Dermis microvascular lymphatic vessel endothelial cell (primary cell): ENCODE measurements at places on chromosomes 4 and X.
A peak's percentile ranks its signal among the peaks of the same experiment; 100 is the strongest.

DNA sequence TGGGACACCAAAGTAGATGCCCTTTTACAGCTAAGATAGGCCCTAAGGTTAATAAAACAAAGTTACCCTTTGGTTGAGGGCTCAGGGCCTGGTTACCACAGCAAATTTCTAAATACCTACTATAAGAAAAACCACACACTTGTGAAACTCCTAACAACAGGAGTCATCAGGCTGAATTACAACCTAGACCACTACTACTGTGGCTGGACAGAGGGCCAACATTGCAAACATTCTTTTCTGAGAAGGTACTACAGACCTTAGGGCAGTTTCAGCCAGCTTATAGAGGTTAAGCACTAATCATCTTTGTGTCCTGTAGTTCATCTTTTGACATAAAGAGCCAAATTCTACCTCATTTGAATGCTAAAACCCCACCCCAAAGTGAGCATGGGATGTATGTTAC, 504.0 kb downstream of the RAPGEF2 start:
- no peak for DNase-seq

DNA sequence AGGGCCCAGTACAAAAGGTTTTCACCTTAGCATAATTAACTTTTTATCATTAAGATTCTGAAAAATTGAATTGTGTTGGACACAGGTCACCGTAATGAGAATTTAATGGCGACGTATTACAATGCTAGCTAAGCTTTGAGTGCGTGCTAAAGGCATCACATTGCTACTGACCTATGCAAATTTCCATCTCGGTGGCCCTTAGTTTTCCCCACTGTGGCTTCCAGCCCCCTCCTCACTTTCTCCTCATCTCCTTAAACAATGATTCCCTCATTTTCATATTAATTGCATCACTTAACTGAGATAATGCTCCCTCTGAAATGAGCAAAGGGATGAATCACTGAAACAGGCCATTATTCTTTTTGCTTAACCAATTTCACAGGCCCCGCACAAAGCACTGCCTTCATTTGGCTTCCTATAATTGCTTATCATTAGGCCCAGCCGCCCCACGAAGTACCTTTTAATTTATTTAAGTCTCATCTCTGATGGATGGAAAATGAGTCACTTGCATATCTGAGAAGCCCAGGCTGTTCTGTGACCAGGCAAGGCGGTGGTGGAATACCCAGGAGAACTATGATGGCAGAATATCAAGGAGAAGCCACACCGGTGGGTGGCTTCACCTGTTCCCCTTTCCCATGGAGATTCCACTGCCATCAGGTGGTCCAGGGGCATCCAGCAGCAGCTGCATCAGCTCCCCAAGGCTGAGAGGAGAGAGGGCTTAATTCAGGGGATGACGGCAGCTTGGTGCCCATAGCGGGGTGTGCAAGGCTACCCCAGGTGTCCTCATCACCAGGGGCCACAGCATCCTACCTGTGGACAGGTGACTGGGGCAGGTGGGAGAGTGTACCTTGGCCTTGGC, 223.8 kb upstream of the BOD1L1 start:
- DNase-seq, result no peak

DNA sequence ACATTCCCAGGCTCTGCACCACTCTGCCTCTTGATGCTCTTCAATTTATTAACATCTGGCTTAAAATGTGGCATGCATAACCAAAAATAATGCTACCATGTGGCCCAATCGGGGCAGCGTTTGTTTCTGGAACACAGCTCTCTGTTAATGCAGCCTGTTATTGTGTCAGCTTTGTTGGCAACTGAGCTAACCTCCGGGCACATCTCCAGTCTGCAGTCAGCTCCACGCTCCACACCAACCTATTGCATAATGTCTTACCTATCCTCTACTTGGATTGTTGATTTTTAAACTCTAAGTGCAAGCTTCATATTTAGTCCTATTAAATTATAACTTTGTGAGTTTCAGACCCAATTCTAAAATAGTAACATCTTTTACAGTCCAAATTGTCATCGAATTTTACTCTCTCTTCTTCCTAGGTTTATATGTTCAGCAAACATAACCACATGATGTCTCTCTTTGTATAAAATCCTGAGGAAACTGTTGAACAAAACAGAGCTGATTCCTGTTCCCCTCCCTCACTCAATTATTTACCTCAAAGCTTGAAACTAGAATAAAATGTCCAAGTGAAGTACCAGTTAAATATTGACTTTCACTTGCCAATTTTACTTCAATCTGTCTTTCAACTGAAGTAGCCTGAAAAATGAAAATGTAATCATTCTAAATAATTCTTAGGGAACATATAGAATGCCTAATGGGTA, 92.2 kb upstream of the RAPGEF2 start:
- peak; percentile 83 for DNase-seq

DNA sequence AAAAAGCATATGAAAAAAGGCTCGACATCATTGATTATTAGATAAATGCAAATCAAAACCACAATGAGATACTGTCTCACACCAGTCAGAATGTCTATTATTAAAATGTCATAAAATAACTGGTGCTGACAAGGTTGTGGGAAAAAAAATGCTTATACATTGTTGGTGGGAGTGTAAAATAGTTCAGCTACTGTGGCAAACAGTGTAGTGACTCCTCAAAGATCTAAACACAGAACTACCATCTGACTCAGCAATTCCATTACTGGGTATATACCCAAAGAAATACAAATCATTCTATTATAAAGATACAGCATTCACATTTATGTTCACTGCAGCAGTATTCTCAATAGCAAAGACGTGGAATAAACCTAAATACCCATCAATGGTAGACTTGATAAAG, 412.1 kb downstream of the CENPC start:
- no peak for DNase-seq

DNA sequence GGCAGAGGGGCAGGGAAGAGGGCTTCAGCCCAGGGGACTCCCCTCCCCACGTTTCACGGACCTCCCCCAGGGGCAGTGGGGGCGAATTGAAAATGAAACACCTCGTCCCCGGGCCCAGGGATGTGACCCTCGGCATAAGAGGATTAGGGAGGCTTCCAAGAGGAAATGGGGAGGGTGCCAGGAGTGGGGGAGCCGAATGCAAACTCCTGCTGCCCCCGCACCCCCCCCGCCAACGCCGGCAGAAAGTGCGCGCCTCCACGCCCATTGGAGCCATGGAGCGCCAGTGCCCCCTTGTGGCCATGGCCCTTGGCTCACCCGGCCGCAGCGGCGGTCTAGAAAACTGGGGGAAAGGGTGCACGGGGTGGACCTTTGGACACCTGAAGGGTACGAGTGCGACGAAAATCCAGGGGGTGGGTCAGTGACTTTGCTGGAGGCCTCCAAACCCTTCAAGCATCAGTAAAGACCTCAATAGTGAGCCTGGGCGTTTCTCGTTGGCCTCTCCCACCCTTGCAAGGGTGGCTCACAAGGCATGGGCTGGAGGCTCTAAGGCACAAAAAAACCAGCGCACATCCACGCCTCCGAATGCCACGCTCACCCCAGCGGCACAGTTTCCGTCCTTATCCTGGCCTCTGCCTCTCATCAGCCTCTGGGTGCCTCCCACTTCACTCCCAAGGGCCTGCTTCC, 120.8 kb upstream of the PJA1 start:
- DNase-seq, result peak; percentile 12

DNA sequence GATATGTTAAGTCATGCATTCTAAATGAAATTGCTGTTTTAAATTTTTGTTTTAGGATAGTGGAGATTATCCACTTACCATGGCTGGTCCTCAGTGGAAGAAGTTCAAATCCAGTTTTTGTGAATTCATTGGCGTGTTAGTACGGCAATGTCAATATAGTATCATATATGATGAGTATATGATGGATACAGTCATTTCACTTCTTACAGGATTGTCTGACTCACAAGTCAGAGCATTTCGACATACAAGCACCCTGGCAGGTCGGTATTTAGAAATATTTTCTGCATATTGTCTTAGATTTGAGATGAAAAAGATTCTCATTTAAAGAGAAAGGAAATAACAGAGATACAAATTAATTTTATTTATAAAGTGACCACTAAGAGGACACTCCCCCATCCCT, 83.6 kb downstream of the STAG2 start:
- no peak for DNase-seq

GRCh38 chr4:3813151-3814052, 47.2 kb downstream of the ADRA2C start:
- no peak for DNase-seq

- no peak for DNase-seq
Observed at GRCh38 chrX:16284842-16285241, 117.6 kb downstream of the MAGEB17 start.

DNA sequence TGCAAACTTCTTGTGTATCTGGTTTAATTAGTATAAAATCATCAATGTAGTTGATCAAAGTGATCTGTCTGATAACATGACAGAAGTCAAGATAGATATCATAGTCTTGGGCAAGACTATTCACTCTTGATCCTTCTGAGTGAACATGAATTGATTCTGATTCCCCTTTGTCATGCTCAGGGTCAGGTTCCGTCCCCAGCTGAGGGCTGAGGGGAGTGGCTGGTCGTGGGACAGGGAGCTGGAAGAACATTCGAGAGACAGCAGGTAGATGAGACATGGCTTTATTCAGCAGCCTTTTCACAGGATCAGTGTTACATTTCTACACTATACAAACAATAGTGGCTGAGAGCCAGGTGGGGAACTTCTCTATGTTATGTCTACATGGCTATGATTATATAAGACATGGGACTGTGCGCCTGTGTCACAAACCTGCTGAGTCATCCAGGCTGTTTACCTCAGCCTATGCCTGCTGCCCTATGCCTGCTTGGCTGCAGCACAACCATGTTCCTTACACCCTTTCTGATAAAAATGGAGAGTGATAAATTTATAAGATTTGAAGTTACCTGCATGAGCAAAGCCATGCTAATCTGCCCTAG, 586.9 kb upstream of the NR3C2 start:
- peak; percentile 55 for DNase-seq

- DNase-seq, result peak; percentile 57
Observed at GRCh38 chr4:25367004-25367621, 9.9 kb upstream of the ANAPC4 start.

DNA sequence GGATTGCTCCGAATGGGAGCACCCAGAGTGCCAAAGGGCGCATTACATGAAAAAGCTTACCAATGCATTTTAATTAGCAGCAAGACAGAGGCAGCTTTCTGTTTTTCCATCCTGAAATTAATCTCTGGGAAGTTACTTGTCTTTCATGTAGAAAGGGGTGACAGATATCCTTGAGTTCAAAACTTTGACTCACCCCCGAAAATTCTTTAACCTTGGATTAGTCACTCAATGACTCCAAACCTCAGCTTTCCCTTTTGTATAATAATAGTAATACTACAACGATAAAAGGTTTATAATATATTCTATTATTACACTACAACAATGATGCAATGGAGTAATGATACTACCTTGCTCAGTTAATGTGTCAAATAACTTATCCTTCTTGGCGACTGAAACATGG, 126.3 kb downstream of the ADAMTS3 start:
- DNase-seq, result no peak

DNA sequence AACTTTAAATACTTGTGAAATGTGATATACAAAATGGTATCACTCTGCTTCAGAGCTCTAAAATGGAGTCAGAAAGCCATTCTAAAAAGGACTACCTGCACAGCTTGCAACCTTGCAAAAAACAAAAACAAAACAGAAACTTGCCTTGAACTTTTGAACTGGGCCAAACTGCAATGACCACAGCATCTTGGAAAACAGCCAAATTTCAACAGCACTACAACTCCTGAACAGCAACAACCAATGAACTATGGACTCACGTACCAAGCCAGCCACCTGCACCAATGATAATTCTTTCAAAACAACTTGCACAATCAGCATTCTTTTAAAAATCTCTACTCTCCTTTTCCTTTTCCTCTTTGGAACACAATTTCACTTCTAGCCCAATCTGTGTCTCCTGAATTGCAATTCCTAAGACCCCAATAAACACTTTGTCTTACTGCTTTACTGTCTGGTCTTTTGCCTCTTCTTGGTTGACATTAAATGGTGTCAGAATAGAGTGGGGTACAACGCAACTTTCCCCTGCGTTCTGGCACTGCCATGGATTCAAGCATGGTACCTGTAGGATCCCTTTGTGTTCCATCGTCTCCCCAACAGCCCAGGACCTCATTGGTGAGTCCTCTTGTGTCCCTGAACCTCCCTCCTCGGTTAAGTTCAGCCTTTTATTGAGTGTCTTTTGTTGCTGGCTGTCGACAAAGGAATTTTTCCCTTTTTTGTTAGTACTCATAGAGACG, 35.7 kb upstream of the FMR1 start:
- DNase-seq, result no peak

- no peak for DNase-seq
Observed at GRCh38 chr4:76485450-76485849, 50.4 kb downstream of the SHROOM3 start.

DNA sequence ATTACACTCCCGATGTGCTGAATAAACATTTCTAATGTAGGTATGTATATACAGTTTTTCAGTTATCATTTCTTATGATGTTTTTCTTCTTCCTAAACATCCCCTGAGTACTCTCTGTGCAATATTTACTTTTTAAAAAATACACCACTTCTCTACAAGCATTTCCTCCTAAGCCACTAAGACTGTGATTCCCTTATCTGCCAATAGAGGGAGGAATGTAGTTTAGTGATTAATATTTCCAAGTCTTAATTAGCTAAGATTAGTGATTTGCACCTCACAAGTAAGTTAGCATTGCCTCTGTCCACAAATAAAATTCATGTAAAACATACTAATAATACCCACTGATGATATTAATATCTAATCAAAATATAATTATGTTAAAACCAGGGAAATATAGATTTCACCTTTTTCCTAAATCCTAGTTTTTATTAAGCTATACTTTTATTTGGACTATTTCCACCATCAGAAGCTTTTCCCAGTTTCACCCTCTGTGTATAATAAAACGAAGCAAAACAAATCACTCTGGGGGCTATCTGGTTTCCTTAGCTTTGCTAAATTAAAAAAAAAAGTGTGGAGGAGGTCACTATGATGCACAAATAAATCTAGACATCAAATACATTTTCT, 909.1 kb downstream of the FAT4 start:
- no peak for DNase-seq

DNA sequence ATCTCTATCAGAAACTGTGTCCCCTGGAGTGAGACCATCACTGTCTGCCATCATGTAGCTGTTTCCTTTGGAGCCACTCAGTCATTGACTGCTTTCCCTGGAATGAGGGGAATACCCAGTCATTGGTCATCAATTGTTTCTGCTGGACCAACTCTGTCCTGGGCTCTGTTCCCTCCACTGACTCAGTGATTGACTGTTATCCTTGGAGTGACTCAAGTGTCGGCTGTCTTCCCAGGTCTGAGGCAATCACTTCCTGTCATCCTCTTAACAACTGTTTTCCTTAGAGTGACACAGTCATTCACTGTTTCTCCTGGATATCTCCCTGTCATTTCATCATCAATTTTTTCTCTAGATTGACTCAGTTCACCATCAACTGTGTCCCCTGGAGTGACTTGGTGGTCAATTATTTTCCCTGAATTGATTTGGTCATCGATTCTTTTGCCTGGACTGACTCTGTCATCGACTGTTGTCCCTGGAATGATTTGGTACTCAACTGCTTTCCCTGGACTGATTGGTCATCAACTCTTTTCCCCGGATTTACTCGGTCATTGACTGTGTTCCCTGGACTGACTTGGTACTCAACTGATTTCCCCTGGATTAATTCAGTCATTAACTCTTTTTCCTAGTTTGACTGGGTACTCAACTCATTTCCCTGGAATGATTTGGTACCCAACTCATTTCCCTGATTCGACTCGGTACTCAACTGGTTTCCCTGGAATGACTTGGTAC, 327.9 kb upstream of the VCX start:
- no peak for DNase-seq

GRCh38 chrX:43314525-43314924, 341.6 kb upstream of the MAOA start:
- no peak for DNase-seq

- no peak for DNase-seq
Observed at GRCh38 chr4:66575008-66575696, 904.9 kb upstream of the EPHA5 start.
